ENCODE measurements at places on chromosomes 13 and 19. TPM values are rescaled to one million over a fixed set of nuclear protein-coding genes. Genes with fewer than 3 reads are reported as not detected.
A peak's percentile ranks its signal among the peaks of the same experiment; 100 is the strongest.

TLE6 gene
- 1.4 TPM for total RNA-seq

CILP2 gene
- total RNA-seq: 0.43 TPM

PLK5 gene
- total RNA-seq: not detected

DNA sequence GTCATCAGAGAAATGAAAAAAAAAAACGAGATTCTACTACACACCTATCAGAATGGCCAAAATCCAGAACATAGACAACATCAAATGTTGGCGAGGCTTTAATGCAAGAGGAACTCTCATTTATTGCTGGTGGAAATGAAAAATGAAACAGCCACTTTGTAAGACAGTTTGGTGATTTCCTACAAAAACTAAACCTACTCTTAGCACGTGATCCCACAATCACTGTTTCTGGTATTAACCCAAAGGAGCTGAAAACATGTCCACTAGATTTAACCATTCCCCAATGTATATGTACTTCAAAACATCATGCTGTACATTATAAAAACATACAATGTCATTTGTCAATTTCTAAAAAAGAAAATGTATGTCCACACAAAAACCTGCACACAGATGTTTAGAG is 13.0 kb downstream of the MYCBP2 start:
- H3K36me3 ChIP-seq: no peaks in the 10 kb centered on the region
- H3K27me3 ChIP-seq: no peaks in the 10 kb centered on the region
- H3K4me1 ChIP-seq: peaks cover 100% of the 10 kb centered on the region
- H3K4me3 ChIP-seq: no peak overlapping the region
- no peak overlapping the region for H3K27ac ChIP-seq

- peaks cover 6% of the 10 kb centered on the region for H3K36me3 ChIP-seq
- H3K4me1 ChIP-seq: peaks cover 47% of the 10 kb centered on the region
- no peaks in the 10 kb centered on the region for H3K27me3 ChIP-seq
- H3K4me3 ChIP-seq: peak overlapping the region; percentile 49
- H3K27ac ChIP-seq: peak overlapping the region; percentile 51
These were observed 5.1 kb downstream of the JUNB start for GRCh38 chr19:12796146-12797071.

- H3K27me3 ChIP-seq: no peaks in the 10 kb centered on the region
- H3K4me3 ChIP-seq: no peak overlapping the region
- DNase-seq: peak; percentile 45
- H3K27ac ChIP-seq: no peak overlapping the region
- no peaks in the 10 kb centered on the region for H3K36me3 ChIP-seq
These were observed 87.1 kb downstream of the TEX29 start for GRCh38 chr13:111407381-111408131.

DNA sequence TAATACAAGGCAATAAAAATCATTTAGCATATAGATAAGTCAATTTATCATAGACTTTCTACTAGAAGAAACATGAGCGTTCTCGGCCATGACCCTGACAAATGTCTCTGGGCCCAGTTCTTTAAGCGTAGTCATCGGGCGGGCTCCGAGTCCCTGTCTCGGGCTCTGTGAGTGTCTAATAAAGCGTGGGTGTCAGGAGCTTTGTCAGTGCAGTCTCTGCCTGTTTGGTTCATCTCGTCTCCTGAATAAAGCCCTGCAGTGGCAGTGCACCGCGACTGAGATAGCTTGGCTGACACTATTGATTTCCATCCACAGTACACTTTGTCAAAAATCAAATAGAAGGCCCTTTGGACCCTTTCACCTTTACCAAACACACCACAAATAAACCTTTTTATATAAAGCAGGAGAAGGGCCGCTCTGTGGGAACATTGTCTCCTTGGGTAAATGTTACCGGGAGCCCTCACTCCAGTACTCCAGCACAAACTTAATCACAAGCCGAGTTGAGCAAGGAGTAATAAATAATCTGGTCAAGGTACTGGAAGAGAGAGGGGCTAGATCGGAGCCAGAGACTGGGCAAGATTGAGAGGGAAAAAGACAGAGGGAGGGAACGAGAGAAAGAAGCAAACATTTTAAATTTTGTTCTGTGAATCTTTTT is 368.2 kb upstream of the TSHZ3 start:
- no peak for DNase-seq
- H3K4me3 ChIP-seq: no peak overlapping the region
- no peak overlapping the region for H3K27ac ChIP-seq
- H3K4me1 ChIP-seq: no peaks in the 10 kb centered on the region

GRCh38 chr13:75372517-75372916 is 109.5 kb downstream of the TBC1D4 start:
- H3K4me3 ChIP-seq: no peak overlapping the region
- peaks cover 27% of the 10 kb centered on the region for H3K4me1 ChIP-seq
- no peak for DNase-seq
- no peaks in the 10 kb centered on the region for H3K36me3 ChIP-seq
- H3K27me3 ChIP-seq: no peaks in the 10 kb centered on the region
- peak overlapping the region; percentile 24 for H3K27ac ChIP-seq

GRCh38 chr13:112767506-112768471 is 78.0 kb downstream of the ATP11A start:
- H3K4me1 ChIP-seq: peaks cover 25% of the 10 kb centered on the region
- no peak overlapping the region for H3K27ac ChIP-seq
- no peaks in the 10 kb centered on the region for H3K27me3 ChIP-seq
- H3K36me3 ChIP-seq: peaks cover 23% of the 10 kb centered on the region

GRCh38 chr19:27892500-27892899 is 1320.5 kb downstream of the UQCRFS1 start:
- H3K27me3 ChIP-seq: no peaks in the 10 kb centered on the region
- H3K4me3 ChIP-seq: no peak overlapping the region
- H3K4me1 ChIP-seq: no peaks in the 10 kb centered on the region
- no peak overlapping the region for H3K27ac ChIP-seq
- no peak for DNase-seq

- no peak overlapping the region for H3K27ac ChIP-seq
- DNase-seq: no peak
- no peaks in the 10 kb centered on the region for H3K27me3 ChIP-seq
These were observed 253.6 kb upstream of the DACH1 start for GRCh38 chr13:72120632-72121031.

- peaks cover 57% of the 10 kb centered on the region for H3K4me1 ChIP-seq
- no peak overlapping the region for H3K4me3 ChIP-seq
- DNase-seq: no peak
- H3K36me3 ChIP-seq: no peaks in the 10 kb centered on the region
These were observed 66.5 kb upstream of the STARD13 start for GRCh38 chr13:33352041-33352440.

GRCh38 chr13:73675821-73676220 is 458.4 kb downstream of the KLF12 start:
- no peak overlapping the region for H3K27ac ChIP-seq
- H3K27me3 ChIP-seq: no peaks in the 10 kb centered on the region
- H3K4me1 ChIP-seq: no peaks in the 10 kb centered on the region
- no peaks in the 10 kb centered on the region for H3K36me3 ChIP-seq
- no peak for DNase-seq

GRCh38 chr13:63107179-63107943 is 1691.7 kb upstream of the PCDH20 start:
- no peaks in the 10 kb centered on the region for H3K36me3 ChIP-seq
- no peaks in the 10 kb centered on the region for H3K27me3 ChIP-seq
- no peak for DNase-seq
- no peak overlapping the region for H3K4me3 ChIP-seq
- H3K27ac ChIP-seq: no peak overlapping the region

GRCh38 chr19:2361246-2362045 is 1.4 kb downstream of the TMPRSS9 start:
- H3K36me3 ChIP-seq: no peaks in the 10 kb centered on the region
- no peaks in the 10 kb centered on the region for H3K27me3 ChIP-seq
- no peak overlapping the region for H3K4me3 ChIP-seq
- no peaks in the 10 kb centered on the region for H3K4me1 ChIP-seq
- DNase-seq: no peak

- H3K27me3 ChIP-seq: no peaks in the 10 kb centered on the region
- H3K36me3 ChIP-seq: no peaks in the 10 kb centered on the region
- H3K4me3 ChIP-seq: no peak overlapping the region
- no peaks in the 10 kb centered on the region for H3K4me1 ChIP-seq
These were observed 74.1 kb upstream of the GPR12 start for GRCh38 chr13:26834646-26835045.

GRCh38 chr13:98525456-98526181 is 51.3 kb downstream of the STK24 start:
- no peaks in the 10 kb centered on the region for H3K27me3 ChIP-seq
- no peaks in the 10 kb centered on the region for H3K36me3 ChIP-seq
- H3K4me1 ChIP-seq: peaks cover 99% of the 10 kb centered on the region
- H3K27ac ChIP-seq: no peak overlapping the region
- H3K4me3 ChIP-seq: no peak overlapping the region

DNA sequence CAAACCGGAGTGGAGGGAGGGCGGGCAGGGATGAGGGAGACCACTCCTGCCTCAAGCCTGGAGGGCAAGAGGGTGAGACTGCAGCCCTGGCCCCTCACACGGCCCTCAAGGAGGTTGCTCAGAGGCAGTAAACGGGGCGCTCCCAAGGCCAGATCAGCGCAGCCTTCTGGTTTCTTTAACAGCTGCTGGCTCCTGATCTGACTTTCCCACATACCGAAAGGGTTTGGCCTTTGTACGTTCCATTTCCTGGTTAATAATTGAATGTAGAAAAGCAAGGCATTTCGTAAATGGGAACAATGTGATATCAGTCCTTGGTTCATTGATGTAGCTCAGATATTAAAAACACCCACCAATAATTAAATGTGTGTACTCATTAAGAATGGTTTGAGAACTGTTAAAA is 71.5 kb downstream of the GGACT start:
- peaks cover 6% of the 10 kb centered on the region for H3K27me3 ChIP-seq
- DNase-seq: no peak
- H3K4me1 ChIP-seq: peaks cover 24% of the 10 kb centered on the region
- no peak overlapping the region for H3K4me3 ChIP-seq

- no peak overlapping the region for H3K4me3 ChIP-seq
- H3K36me3 ChIP-seq: peaks cover 98% of the 10 kb centered on the region
- no peaks in the 10 kb centered on the region for H3K4me1 ChIP-seq
- no peak overlapping the region for H3K27ac ChIP-seq
- H3K27me3 ChIP-seq: no peaks in the 10 kb centered on the region
These were observed 55.8 kb downstream of the SMARCA4 start for GRCh38 chr19:11016631-11017030.

DNA sequence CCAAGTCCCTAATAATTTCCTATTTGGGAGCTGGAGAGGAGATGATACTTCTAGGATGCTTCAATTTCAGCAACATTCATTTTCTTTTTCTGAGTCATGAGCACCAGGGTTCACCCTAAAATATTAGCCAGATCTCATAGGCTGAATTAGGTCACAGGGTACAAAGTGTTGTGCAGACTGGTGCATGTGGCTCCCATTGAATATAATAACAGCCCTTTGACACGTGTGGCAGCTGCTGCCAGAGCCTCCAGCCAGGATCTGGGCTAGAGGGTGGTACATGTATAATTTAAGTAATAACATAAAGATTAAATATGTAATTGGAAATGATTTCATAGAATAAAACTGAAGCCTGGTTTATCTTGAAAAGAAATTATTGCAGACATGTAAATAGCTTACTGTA is 244.9 kb downstream of the ATP8A2 start:
- H3K4me3 ChIP-seq: no peak overlapping the region
- no peaks in the 10 kb centered on the region for H3K27me3 ChIP-seq
- H3K27ac ChIP-seq: no peak overlapping the region
- H3K36me3 ChIP-seq: no peaks in the 10 kb centered on the region

DNA sequence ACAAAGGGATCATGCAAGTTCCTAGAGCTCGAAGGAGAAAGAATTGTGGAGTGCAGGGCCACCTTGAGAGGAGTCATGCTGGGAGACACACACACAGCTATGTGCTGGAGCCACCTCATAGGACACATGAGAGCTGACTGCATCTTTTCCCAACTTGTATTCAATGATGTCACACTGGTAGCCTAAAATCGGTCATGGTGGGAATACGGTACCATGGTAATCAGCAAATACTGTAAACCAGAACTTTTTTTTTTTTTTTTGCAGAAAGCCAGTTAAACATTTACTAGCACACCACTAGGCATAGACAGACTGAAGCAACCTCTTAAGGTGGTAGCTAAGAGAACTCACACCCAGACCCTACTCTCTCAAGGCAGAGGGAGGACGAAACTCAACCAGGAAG is 47.0 kb upstream of the INTS6 start:
- no peak overlapping the region for H3K4me3 ChIP-seq
- no peaks in the 10 kb centered on the region for H3K4me1 ChIP-seq
- no peak overlapping the region for H3K27ac ChIP-seq
- no peaks in the 10 kb centered on the region for H3K36me3 ChIP-seq
- H3K27me3 ChIP-seq: no peaks in the 10 kb centered on the region
- no peak for DNase-seq

- peaks cover 22% of the 10 kb centered on the region for H3K4me1 ChIP-seq
- no peak within 1 kb of the TSS for H3K4me3 ChIP-seq
- no peak within 1 kb of the TSS for H3K27ac ChIP-seq
- no peaks in the 10 kb centered on the region for H3K36me3 ChIP-seq
- peaks cover 3% of the 10 kb centered on the region for H3K27me3 ChIP-seq
These were observed at the start of gene UNC13A for GRCh38 chr19:17687857-17688784. Gene UNC13A (minus strand): TSS chr19:17688354. CDS start chr19:17688199, 155 bp downstream.

- no peak overlapping the region for H3K4me3 ChIP-seq
- DNase-seq: no peak
- H3K36me3 ChIP-seq: no peaks in the 10 kb centered on the region
- no peak overlapping the region for H3K27ac ChIP-seq
- no peaks in the 10 kb centered on the region for H3K27me3 ChIP-seq
These were observed 56.1 kb downstream of the LRCH1 start for GRCh38 chr13:46609052-46609451.

- no peaks in the 10 kb centered on the region for H3K27me3 ChIP-seq
- H3K36me3 ChIP-seq: no peaks in the 10 kb centered on the region
- H3K4me1 ChIP-seq: no peaks in the 10 kb centered on the region
- no peak overlapping the region for H3K27ac ChIP-seq
- no peak for DNase-seq
- H3K4me3 ChIP-seq: no peak overlapping the region
These were observed 141.8 kb downstream of the GPC5 start for GRCh38 chr13:91540158-91540736.

GRCh38 chr13:102556806-102557205 is 40.0 kb upstream of the TPP2 start:
- no peak overlapping the region for H3K4me3 ChIP-seq
- no peaks in the 10 kb centered on the region for H3K36me3 ChIP-seq
- H3K27me3 ChIP-seq: no peaks in the 10 kb centered on the region

DNA sequence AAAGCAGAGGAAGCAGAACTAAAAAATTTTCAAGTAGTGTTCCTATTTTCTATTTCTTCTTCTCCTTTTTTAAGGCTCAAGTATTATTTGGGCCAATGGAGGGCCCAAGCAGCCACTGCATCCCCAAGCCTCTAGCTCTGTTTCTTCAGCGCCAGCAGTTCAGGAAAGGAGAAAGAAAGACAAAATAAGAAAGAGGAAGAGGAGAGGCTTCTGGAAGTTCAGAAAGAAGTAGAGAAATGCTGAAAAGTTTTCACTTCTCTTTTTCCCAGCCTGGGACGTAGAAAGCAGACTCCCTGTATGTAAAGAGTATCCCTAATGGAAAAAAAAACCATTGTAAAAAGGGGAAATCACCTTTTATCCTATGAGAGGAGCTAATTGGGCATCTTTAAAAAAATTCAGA is 165.5 kb upstream of the KLF12 start:
- no peak for DNase-seq
- no peaks in the 10 kb centered on the region for H3K27me3 ChIP-seq
- H3K27ac ChIP-seq: no peak overlapping the region

DNA sequence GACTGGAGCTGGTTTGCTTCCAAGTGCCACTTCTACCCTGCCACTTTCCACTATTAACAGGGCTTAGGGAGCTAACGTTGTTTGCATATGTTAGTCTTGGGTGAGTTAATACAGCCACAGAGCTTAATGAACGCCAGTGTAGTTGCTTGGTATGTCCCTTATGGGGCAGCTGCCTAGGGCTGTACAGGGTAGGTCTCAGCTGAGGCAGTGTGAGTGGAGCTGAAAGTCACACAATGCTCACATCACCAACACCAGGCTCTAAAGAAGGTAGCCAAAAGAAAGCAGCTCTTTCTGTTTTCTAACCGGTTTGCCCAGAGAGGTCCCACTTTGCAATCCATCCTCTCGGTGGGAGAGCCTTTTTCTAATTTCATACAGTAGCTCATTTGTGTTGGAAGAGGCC is 186.2 kb downstream of the RGCC start:
- DNase-seq: no peak
- no peaks in the 10 kb centered on the region for H3K4me1 ChIP-seq
- H3K4me3 ChIP-seq: no peak overlapping the region

Measured in spleen (tissue), 13 donors.